Stimulated activated CD8-positive, alpha-beta memory T cell treated with anti-CD3 and anti-CD28 coated beads, Interleukin-7, amount 100 ng/mL, for 48 hours (primary cell): ENCODE measurements at places on chromosomes 6 and 20.

- DNase-seq, result peak; percentile 14
Observed at GRCh38 chr6:165850434-165851019, 187.5 kb upstream of the PDE10A start.

GRCh38 chr6:155690820-155691219 is 235.2 kb upstream of the NOX3 start:
- no peak for DNase-seq

DNA sequence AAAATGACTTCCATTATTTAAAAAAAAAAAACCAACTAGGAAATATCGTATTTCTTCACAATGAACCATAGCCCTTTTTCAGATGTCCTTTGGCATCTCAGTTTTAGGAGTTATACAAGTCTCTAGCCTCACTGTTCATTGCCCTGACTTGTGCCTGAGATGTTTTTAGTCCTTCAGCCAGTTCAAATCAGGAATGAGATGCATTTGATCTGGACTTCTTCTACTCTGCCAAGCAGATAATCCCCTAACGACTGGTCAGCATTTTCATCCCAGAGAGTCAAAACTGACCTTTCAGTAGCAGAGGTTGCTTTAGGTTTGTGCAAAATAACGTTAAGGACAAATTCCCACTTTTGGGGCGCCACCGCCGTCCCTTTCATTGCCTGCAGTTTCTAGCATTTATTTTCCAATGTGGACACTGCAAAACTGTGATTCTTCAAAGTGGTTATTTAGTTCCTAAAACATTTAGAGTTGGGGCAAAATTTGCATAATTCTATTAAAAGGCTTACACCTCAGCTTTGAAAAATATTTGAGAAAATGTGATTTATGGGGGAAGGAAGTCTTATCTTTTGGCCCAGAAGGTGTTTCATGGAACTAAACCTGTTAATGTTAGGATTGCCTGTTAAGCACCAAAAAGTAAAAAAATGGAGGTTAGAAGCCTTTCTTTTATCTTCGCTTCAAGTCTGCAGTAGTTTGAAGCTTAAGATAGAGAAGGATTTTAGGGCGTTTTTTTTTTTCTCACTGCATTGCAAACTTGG is 152.0 kb upstream of the SGK1 start:
- no peak for DNase-seq

DNA sequence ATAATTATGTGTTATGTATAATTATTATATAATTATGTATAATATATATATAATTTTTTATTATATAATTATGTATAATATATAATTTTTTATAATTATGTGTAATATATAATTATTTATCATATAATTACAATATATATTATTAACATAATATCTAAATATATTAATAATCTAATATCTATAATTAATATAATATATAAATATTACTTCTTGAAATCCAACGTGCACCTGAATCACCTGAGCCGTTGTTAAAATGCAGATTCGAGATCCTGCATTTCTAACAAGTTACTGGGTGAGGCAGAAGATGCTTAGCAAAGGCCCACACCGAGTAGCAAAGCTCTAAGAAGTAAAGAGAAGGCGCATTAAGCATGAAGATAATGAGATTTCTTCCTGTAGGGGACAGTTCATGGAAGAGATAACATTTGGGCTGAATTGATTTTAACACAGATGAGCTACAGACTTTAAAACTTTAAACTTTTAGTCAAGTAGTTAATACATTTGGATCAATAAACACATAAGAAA is 406.4 kb upstream of the PLCB4 start:
- DNase-seq, result no peak

- DNase-seq, result no peak
Observed at GRCh38 chr6:74343804-74344203, 647.8 kb downstream of the CD109 start.

DNA sequence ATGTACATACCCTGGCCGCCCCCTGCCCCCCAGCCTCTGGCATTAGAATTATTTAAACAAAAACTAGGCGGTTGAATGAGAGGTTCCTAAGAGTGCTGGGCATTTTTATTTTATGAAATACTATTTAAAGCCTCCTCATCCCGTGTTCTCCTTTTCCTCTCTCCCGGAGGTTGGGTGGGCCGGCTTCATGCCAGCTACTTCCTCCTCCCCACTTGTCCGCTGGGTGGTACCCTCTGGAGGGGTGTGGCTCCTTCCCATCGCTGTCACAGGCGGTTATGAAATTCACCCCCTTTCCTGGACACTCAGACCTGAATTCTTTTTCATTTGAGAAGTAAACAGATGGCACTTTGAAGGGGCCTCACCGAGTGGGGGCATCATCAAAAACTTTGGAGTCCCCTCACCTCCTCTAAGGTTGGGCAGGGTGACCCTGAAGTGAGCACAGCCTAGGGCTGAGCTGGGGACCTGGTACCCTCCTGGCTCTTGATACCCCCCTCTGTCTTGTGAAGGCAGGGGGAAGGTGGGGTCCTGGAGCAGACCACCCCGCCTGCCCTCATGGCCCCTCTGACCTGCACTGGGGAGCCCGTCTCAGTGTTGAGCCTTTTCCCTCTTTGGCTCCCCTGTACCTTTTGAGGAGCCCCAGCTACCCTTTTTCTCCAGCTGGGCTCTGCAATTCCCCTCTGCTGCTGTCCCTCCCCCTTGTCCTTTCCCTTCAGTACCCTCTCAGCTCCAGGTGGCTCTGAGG is 7.6 kb downstream of the CDKN1A start:
- no peak for DNase-seq

DNA sequence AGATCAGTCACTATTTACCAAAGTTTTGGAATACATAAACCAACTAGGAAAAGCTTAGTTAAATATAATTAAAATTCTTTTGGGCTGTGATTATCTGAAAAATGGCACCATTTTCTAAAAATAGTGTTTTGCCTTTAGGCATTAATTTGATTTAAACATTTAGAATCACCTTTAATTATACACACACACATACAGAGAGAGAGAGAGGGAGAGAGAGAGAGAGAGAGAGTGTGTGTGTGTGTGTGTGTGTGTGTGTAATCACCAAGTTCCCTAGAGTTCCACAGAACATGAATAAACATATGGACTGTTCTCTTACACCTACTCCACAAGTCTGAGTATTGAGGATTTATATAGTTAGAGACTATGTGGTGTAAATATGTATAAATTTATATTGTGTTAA is 141.2 kb upstream of the ATXN1 start:
- DNase-seq, result no peak

GRCh38 chr20:46785958-46786357 is 76.5 kb downstream of the SLC2A10 start:
- no peak for DNase-seq

GRCh38 chr6:21478411-21478810 is 115.1 kb upstream of the SOX4 start:
- DNase-seq, result no peak

DNA sequence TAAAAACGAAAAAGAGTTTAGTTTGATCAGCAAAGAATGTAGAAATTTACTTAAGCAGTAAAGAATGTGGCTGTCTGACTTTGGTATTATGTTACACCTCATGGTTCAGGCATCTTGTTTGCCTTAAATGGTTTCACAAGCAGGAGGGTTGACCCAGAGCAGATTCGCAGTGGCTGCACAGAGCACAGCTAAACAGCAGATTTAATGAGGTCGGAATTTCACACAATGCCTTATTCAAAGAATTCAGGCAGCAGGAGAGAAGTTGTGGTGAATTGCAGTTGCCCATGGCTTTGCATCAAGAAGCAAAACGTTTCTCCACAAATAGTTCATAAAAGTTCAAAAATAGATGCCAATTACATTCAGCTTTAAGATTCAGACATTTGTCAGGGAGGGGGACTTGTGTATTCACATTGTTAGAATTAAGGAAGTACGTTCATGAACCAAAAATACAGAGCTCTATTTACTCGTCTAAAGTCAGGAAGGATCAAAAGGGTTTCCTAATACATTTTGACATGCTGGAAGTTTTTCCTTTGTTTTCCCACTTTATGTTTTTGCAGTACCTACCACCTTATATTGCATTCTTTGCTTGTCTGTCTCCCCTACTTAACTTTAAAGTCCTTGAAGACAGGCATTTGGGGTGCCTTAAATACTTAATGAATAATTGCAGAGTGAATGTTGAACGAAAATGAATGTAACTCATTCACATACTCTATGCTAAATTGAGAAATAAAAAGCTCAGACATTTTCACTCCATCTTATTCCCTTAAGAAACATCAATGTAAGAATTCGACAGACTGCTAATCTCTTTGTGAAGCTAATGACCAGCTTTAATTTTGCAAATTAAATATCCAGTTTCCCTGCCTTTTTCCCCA is 1163.6 kb upstream of the CITED2 start:
- DNase-seq, result no peak

- no peak for DNase-seq
Observed at GRCh38 chr20:18138266-18138582, 561 bp downstream of the KAT14 start.

GRCh38 chr6:137206577-137206976 is 12.6 kb downstream of the IFNGR1 start:
- DNase-seq, result no peak

- no peak for DNase-seq
Observed at GRCh38 chr20:47988676-47989075, 203.4 kb upstream of the SULF2 start.

DNA sequence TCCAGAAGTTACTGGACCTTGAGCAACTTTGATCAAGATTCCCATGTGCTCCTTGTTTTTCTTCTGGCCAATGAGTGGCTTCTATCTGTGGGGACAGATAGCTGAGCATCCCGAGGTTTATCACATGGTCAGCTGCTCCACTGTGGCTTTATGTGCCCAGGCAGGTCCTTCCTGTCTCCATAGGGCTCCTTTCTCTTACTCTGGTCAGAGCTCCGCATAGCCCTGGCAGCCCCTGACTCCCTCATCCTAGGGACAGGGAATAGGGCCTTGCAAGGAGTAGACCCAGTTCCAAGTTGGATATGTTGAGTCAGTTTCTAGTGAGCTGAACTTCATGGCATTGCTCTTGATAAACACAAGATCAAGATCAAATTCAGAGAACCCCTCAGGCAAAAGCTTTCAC is 6.4 kb upstream of the MAS1L start:
- DNase-seq, result no peak

- DNase-seq, result peak; percentile 39
Observed at GRCh38 chr6:158002951-158003853, 21.5 kb downstream of the SYNJ2 start.

- no peak for DNase-seq
Observed at GRCh38 chr20:54772893-54773642, 297.7 kb downstream of the DOK5 start.

- DNase-seq, result no peak
Observed at GRCh38 chr6:25730907-25731306, 23.6 kb upstream of the SLC17A4 start.

- no peak for DNase-seq
Observed at GRCh38 chr6:96156425-96156824, 140.7 kb downstream of the FUT9 start.

- no peak for DNase-seq
Observed at GRCh38 chr6:47551670-47552069, 74.1 kb downstream of the CD2AP start.

GRCh38 chr6:143953922-143954321 is 54.1 kb downstream of the PLAGL1 start:
- DNase-seq, result no peak

GRCh38 chr20:63701051-63701328 is 4.5 kb downstream of the TNFRSF6B start:
- DNase-seq, result no peak

- no peak for DNase-seq
Observed at GRCh38 chr6:80544976-80545722, 438.7 kb downstream of the BCKDHB start.

- no peak for DNase-seq
Observed at GRCh38 chr20:46308258-46309157, at the start of gene CDH22. Gene CDH22 (minus strand): TSS chr20:46308498. CDS start chr20:46251294, 57,204 bp downstream.

- no peak for DNase-seq
Observed at GRCh38 chr20:51542571-51543421, at the start of gene NFATC2. Gene NFATC2 (minus strand): TSS chr20:51542719. CDS start chr20:51542499, 220 bp downstream.

GRCh38 chr6:38364775-38365174 is 275.0 kb downstream of the BTBD9 start:
- no peak for DNase-seq

- no peak for DNase-seq
Observed at GRCh38 chr6:83879746-83880145, 20.3 kb downstream of the CYB5R4 start.

DNA sequence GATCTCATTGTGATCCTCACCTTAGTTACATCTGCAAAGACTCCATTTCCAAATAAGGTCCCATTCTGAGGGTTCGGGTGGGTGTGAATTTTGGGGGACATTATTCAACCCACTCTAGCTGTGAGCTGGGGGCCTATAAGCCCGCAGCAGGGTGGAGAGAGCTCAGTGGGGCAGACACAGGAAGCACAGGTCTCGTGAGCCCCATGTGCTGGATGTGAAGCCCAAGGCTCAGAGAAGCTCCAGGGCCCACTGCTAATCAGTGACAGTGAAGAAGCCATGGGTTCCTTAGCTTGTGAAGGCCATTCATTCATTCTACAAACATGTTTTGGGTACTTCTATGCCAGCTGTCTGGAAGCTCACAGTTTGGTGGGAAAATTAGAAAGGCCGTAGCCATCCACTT is 47.5 kb downstream of the CHMP4B start:
- no peak for DNase-seq

DNA sequence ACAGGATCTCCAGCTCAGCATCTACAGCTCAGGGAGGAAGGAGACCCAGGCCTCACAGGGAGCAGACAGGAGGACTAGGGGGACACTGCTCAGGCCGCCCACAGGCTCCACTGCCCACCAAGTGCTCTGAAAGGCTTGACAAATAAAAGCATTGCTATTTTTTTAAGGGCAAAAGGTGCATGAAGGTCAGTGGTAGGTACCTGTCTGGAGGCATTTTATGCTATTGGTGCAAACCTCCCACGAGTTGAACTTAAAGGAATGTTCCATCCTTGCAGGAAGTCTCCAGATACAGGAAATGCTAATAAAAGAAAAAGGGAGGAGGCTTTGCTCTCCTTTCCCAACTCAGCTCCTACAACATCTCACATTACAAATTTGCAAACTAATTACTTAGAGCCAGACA is 228.1 kb downstream of the FOXC1 start:
- no peak for DNase-seq

DNA sequence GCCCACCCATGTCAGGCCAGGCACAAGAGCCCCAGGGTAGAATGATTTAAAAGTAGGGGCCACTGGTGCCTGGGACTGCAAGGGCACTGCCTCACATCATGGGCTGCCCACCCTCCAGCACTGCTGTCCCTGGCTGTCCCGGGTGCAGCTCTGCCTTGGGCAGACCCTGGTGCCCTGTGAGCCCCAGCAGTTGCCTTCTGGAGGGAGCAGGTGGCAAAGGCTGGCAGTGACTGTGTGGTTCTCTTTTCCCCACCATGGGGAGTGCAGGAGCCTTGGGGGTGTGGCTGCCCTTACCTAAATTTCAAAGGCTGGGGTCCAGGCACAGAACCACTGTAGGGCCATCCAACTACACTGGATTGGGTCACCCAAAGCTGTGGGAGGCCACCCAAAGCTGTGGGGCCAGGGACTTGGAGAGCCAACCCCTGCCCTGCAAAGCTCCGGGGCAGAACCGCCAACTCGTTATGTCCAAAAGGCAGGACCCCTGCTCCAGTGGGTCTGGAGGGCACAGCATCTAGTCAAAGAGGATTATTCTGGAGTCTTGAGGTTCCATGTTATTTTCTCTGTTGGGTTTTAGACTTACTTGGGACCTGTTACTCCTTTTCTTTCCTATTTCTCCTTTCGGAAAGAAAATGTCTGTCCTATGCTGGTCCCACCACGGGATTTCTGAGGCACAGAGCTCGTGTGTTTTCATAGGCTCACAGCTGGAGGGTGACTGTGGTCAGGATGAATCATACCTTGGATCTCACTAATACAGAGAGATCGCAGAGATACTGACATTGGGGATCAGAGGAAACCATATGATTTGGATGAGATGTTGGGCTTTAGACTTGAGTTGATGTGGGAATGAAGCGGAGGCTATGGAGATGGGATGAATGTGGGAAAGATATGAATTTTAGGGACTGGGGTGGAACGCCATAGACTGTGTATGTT is 65.3 kb downstream of the RAMACL start:
- DNase-seq, result no peak

GRCh38 chr20:6709910-6710595 is 57.4 kb upstream of the BMP2 start:
- no peak for DNase-seq
